IPS DF 6.9 (cell line): ENCODE measurements at places on chromosomes 11 and 22.

GRCh38 chr11:91596111-91596510 lies 628.5 kb upstream of the FAT3 start:
- DNase-seq: no peak

DNA sequence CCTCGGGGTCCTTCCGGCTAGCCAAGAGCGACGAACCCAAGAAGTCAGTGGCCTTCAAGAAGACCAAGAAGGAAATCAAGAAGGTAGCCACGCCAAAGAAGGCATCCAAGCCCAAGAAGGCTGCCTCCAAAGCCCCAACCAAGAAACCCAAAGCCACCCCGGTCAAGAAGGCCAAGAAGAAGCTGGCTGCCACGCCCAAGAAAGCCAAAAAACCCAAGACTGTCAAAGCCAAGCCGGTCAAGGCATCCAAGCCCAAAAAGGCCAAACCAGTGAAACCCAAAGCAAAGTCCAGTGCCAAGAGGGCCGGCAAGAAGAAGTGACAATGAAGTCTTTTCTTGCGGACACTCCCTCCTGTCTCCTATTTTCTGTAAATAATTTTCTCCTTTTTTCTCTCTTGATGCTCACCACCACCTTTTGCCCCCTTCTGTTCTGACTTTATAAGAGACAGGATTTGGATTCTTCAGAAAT lies 1.9 kb upstream of the GCAT start:
- DNase-seq: no peak

DNA sequence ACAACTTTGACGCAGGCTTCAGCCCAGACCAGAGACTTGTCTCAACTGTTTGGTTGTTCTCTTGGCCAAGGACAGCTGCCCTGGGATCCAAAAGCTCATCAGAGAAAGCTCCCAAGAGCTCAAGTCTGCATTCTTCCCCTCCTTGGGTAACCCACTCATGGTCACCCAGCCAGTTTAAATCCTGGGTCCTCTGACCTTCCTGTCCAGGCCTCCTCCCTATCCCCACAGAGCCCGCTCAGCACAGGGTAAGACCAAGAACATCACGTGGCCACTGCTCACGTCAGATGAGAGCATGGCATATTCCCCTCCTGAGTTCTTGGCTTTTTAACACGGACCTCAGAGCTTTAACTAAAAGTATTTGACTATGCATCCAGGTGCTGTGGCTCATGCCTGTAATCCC lies 25.8 kb downstream of the TSKU start:
- no peak for DNase-seq

GRCh38 chr11:35014346-35014745 lies 97.9 kb downstream of the PDHX start:
- no peak for DNase-seq

DNA sequence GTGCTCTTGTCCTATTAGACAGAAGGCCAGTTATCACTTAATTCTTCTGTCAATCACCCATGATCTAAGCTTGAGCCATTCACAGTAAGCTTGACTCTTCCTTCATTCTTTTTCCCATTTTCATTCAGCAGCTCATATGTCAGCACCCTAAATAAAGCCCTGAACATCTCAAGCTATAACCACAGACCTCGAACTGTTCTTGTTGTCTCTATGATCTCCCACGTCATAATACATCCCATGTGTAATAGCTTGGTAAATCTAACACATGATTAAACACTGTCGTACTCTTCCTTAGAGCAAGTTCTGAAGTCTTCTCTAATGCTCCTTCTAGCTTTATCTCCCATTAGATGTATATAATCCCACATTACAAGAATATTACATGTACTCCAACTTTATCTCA lies 14.4 kb downstream of the MUC15 start:
- DNase-seq: no peak
